IMR-90 (cell line): ENCODE measurements at places on chromosomes 1 and 21. TPM values are rescaled to one million over a fixed set of nuclear protein-coding genes. Genes with fewer than 3 reads are reported as not detected.

Gene C4BPA
- not detected in 2 replicates for total RNA-seq

Gene LCE1D
- not detected in 2 replicates for total RNA-seq

DNA sequence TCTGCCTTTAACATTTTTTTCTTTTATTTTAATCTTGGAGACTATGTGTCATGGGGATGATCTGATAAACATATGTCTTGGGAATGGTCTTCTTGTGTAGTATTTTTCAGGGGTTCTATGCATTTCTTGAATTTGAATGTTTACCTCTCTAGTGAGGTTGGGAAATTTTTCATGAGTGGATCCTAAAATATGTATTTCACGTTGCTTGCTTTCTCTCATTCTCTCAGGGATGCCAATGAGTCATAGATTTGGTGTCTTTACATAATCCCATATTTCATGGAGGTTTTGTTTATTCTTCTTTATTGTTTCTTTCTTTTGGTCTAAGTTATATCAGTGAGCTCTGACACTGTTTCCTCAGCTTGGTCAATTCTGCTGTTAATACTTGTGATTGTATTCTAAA lies 1237.2 kb downstream of the PLA2G4A start:
- DNase-seq: peak; percentile 74

- DNase-seq: no peak
These were observed 17.2 kb downstream of the PKN2 start for GRCh38 chr1:88701275-88701674.

DNA sequence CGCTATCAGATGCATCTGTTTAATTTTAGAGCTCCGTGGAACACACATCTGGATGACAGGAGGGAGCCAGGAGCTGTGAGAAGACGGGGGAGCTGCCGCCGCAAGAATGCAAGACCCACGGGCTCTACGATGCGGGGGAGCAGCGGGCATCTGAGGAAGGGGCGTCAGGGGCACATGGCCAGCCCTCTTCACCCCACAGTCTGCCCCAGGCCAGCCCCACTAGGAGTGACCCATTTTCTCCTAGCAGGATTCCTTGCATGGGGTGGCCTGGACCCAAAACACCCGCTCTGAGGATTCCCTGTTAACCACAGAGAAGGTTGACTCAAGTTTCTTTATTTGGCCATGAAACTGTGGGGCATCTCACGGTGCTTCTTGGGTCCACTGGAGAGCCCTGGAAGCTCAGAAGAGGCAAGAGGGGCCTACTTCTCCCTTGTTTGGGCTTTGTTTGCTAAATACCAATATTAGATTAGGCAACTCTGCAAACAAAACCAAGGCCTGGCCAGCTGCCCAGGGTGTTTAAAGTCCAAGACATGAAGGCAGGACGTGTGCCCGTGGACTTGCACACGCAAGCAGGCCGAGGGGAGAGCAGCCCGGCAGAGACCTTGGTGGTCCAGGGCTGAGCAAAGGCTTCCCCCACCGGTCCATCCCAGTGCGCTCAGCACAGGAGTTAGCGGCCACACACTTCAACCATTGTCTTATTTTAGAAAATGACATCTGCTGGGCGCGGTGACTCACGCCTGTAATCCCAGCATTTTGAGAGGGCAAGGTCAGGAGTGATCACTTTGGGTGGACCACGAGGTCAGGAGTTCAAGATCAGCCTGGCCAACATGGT lies 89.8 kb downstream of the DHRS3 start:
- peak; percentile 45 for DNase-seq

- DNase-seq: no peak
These were observed 222.0 kb downstream of the KAZN start for GRCh38 chr1:14820295-14821085.

- DNase-seq: no peak
These were observed 28.4 kb downstream of the TOMM20 start for GRCh38 chr1:235100194-235100772.

GRCh38 chr1:46289976-46290375 lies 13.4 kb downstream of the LRRC41 start:
- DNase-seq: peak; percentile 31

DNA sequence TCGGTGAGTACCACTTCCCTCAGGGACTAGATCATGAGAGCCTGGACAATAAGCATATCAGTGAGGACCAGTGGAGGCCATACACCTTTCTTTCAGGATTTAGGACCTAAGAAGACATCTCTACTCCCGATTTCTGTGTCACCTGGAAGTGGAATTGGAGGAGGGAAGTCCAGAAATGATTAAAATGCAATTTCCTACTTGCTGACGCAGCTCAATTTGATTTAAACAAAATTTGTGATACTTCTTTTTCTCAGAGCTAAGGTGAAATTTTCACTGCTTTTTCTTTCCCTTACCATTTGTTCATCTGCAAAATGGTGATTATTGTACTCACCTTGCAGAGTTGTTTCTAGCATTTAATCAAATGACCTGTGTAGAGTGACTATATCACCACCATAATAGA lies 38.8 kb upstream of the BTG3 start:
- no peak for DNase-seq
